Activated B cell treated with CpG ODN at 0.5 μM for 24 hours (primary cell): ENCODE measurements at places on chromosomes 3 and 15. TPM values are rescaled to one million over a fixed set of nuclear protein-coding genes. Genes with fewer than 3 reads are reported as not detected.

Gene TMEM212
- not detected in 2 replicates for total RNA-seq

Gene CPLX3
- 0.20 and 0.22 TPM in 2 replicates for total RNA-seq

DNA sequence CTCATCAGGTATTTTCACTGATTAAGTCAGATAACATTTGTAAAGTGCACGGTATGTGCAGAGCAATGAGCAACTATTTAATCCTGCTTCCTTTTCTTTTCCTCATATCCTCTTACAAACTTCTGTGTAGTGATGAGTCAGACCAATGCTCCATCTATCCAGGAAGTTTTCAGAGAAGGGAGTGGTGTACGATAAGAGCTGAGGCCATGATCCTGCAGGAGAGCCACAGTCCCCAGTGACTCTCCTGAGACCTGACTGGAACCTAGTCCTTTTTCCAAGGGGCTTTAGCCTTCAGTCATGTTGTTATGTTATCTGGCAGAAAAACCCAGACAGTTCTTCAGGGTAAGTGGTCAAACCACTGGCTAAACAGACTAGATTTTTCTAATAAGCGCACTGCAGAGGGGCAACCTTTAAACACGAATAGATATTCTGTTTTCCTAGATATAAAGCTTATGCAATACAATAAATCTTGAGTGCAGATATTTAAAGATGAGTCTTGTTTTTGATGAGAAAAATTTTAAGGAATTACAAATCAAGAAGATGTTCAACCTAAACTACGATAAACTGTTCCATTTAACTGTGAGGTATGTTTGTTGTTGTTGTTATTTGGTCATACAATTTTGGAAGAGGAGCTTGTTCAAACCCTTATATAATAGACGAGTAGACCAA is 110.5 kb upstream of the RAP2B start:
- DNase-seq, result no peak

Gene GOLGA8T
- total RNA-seq, result not detected in 2 replicates

Gene ATP13A5
- not detected in 2 replicates for total RNA-seq

Gene GUCA1C
- not detected in 2 replicates for total RNA-seq

DNA sequence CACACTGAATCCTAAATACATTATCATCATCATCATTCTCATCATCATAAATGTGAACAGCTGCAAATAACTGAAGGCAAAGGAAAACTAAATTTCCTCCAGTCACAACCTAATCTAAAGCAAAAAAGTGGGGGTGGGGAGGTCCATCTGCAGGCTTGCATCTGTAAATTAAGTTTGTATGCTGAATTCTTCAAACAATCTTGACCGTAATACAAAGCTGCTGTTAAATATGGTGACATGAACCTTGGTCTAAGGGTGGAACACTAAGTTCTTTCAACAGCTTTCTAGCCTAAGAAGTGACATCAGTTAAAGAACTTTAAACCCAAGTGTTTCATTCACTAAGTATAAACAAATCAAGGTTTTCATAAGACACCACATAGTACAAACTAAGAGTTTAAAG is 4.3 kb downstream of the LRRFIP2 start:
- DNase-seq, result no peak

- no peak for DNase-seq
Observed at GRCh38 chr15:50126072-50126471, 7.0 kb upstream of the ATP8B4 start.

DNA sequence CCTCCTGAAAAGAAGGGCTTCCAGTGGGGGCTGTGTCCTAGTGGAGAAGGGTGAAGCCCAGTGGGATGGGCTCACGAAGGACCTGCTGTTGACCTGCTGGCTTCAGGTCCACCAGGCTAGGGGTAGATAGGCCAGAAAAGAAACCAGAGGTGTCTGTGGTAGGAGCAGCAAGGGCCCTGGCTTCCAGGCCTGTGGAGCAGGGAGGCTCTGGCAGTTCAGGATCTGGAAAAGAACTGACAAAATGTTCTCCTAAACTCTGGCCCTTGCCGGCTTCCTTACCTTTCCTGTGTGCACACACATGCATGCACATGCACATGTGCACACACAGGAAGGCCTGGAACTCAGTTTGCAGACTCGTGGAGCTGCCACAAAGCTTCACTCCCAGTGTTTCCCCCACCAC is 49.7 kb downstream of the ABHD2 start:
- no peak for DNase-seq

DNA sequence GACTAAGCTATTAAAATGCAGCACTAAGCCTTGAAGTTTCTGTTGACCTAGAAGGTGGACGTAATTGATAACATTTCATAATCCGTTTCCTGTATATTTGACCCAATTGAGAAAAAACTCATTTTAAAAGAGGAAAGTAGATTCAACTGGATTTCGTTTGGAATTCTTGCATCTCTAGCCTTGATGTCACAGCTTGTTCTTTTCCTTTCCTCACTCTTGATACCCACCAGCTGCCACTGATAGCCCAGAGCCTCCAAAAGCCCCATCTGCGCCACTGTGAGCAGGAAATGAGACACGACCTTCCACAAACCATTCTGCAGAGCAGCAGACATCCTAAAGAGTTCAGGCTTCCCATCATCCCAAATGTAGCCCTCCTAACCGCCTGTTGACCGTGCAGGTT is 61.8 kb downstream of the FOXB1 start:
- DNase-seq, result no peak

- DNase-seq, result no peak
Observed at GRCh38 chr15:43789409-43789808, 2.7 kb upstream of the SERF2 start.

DNA sequence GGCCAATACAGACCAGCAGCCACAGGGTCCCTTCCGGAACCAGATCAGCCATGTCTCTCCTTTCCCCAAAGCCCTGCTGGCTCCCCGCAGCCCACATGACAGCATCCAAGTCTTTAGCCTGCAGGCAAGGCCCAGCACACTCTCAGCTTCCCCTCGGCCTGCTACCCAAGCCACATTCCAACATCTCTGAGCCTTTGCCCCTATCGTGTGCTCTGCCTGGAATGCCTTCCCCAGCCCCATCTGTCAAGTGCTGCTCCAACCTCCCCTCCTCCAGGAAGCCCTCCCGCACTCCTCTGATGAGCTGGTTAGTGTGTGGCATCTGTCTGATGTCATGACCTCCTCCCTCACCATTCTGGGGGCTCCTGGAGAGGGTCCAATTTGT is 8.5 kb downstream of the PLXND1 start:
- no peak for DNase-seq

Gene RBP2
- total RNA-seq, result not detected in 2 replicates
